ENCODE measurements at places on chromosomes 2 and 18. TPM values are rescaled to one million over a fixed set of nuclear protein-coding genes. Genes with fewer than 3 reads are reported as not detected.

SMC6 gene
- 33.4 TPM for total RNA-seq

NGEF gene
- not detected for total RNA-seq

CD8A gene
- total RNA-seq, result 2.6 TPM

SMCHD1 gene
- total RNA-seq, result 146 TPM

C2orf80 gene
- total RNA-seq, result not detected

KANSL3 gene
- 64.0 TPM for total RNA-seq

SETBP1 gene
- 28.5 TPM for total RNA-seq

SKA1 gene
- 27.0 TPM for total RNA-seq

KANSL1L gene
- total RNA-seq, result 5.4 TPM

TTR gene
- not detected for total RNA-seq

ACP1 gene
- total RNA-seq, result 94.8 TPM

VAMP5 gene
- 68.7 TPM for total RNA-seq

CPS1 gene
- 0.34 TPM for total RNA-seq

ZNF892 gene
- total RNA-seq, result 3.2 TPM

FAHD2B gene
- total RNA-seq, result 24.8 TPM

ALK gene
- not detected for total RNA-seq

NMUR1 gene
- total RNA-seq, result 1.4 TPM

PIEZO2 gene
- not detected for total RNA-seq

CBLN2 gene
- total RNA-seq, result not detected

PID1 gene
- total RNA-seq, result not detected

ANKRD53 gene
- not detected for total RNA-seq

GAD1 gene
- 5.1 TPM for total RNA-seq

DLX2 gene
- not detected for total RNA-seq

CFC1 gene
- not detected for total RNA-seq
